Esophagus squamous epithelium (tissue), 5 donors: ENCODE measurements at places on chromosomes 7 and 10.
A peak's percentile ranks its signal among the peaks of the same experiment; 100 is the strongest.

GRCh38 chr7:14786314-14786895 is 116.1 kb downstream of the DGKB start:
- DNase-seq, result no peak

GRCh38 chr7:2602406-2603043 is 29.3 kb upstream of the TTYH3 start:
- no peak for DNase-seq

GRCh38 chr10:7518693-7519092 is 107.9 kb upstream of the SFMBT2 start:
- DNase-seq, result no peak

GRCh38 chr7:85041605-85042216 is 145.1 kb downstream of the SEMA3D start:
- DNase-seq, result no peak

DNA sequence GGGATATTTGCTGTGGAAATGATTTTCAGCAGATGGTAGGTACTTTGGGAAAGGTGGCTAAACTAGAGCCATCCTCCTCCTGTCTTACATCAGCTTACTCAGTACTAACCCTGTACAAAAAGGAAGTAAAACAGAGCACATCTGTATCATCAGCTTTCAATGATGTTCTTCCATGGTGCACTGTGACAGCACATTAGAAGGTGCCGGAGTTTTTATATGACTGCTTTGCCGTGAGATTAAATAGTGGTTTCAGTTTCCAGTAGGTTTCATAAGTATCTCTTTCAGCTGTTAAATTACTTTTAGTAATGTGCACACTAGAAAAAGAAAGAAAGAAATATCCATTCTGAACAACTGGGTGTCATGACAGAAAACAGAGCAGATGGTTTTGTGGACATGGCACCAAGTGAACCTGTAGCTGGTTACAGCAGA is 86.5 kb downstream of the ARID5B start:
- DNase-seq, result no peak

DNA sequence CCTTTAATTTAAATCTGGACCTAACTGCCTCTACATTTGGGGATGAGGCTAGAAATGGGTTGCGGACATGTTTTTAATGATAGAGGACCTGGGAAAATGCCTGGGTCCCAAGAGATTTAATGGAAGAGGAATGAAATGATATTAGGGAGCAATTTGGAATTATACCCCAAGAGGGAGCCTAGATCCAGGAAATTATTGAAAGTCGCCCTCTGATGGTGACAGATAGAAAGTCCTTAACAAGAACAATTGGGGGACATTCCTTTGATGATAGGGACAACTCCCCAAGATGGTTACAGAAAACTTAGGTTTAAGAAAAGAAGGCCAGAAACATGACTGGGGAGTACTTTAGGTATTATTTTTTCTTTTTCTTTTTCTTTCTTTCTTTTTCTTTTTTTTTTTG is 9.5 kb upstream of the TSGA13 start:
- DNase-seq, result no peak

DNA sequence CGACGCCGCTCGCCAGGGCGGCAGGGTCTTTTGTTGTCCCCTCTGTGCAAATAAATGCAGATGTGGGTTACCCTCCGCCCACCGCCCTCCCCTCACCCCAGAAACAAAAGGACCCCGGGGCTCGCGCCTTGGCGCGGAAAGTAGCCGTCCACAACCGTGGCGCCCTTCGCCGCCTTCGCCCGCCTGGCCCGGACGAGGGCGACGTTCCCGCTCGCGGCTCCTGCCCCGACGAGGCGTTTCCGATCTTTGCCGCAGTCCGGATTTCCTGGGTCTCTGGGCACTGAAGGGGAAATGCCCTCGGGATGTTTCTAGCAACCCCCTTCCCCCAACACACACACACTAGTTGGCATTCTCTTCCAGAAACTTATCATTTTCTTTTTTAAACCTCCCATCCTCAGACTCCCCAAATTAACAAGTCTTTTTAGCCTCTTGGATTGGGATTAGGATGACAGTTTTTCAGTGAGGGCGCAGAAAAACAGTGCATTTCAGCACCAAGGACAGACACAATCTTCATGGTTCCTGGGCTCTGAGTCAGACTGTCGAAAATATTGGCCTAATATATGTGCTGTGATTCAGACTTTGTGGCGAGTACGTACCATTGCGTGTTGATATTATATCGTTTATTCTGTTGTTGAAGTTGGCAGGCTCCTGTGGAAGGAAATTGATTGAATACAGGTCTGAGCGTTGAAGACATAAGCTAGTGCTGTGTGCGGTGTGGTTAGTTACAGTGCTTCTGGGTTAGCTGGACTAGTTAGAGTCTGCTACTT is 771 bp downstream of the PHYHIPL start:
- DNase-seq, result no peak

DNA sequence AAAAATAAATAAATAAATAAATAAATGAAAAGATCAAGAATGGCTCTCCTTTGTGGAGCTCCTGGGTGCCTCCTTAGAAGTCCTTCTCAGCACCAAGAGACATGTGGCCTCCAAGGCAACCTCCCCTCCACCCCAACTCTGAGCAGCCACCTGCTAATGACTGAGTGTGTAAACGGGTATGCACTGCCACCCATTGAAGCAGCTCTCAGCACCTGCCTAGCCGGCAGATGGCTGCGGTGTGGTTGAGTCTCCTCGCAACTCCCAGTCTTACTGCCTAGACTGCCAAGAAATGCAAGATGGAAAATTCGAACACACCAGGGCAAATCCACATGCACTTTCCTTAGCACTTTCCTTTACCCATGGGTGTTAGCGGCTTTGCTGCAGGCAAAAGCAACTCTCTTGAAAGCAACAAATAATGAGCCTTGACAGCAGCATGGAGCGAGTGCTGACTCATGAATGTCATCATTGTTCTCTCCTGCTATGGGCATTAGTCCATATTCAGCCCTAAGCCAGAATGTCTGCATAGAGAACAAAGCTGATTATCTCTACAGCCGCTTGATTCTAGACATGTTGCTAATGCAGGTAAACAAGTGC is 913.9 kb upstream of the AUTS2 start:
- no peak for DNase-seq

GRCh38 chr7:22402250-22402649 is 45.3 kb upstream of the RAPGEF5 start:
- DNase-seq, result no peak

GRCh38 chr7:142939226-142939910 is at the start of gene LLCFC1:
LLCFC1 (plus strand) TSS chr7:142939484; CDS start chr7:142939622, 138 bp downstream.
- no peak for DNase-seq

DNA sequence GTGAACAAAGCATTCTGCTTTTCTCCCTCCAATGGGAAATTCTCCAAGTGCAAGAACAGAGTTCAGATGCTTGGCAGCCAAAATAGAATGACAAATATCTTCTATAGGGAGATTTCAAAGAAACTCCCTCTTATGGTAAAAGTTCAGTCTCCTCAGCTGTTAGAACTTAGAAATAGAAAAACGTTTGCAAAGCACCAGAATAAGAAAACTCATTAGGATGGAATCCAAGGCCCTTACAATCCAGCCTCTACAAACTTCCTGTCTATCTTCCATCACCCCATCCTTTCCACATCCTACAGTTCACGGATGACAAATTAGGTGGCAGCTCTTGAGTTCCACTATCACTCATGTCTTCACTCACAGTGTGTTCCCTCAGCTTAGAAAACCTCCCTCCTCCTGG is 25.7 kb downstream of the FAM13C start:
- DNase-seq, result no peak

- DNase-seq, result peak; percentile 22
Observed at GRCh38 chr10:7819121-7819460, 786 bp downstream of the TAF3 start.

- DNase-seq, result no peak
Observed at GRCh38 chr10:33032654-33033151, 74.7 kb upstream of the ITGB1 start.
